NCI-H1930 (cell line): ENCODE measurements at places on chromosomes 2 and 18.

- no peak for DNase-seq
Measured at GRCh38 chr18:40841467-40841866, 1113.6 kb upstream of the PIK3C3 start.

- DNase-seq: no peak
Measured at GRCh38 chr2:141399270-141399669, 731.5 kb downstream of the LRP1B start.

DNA sequence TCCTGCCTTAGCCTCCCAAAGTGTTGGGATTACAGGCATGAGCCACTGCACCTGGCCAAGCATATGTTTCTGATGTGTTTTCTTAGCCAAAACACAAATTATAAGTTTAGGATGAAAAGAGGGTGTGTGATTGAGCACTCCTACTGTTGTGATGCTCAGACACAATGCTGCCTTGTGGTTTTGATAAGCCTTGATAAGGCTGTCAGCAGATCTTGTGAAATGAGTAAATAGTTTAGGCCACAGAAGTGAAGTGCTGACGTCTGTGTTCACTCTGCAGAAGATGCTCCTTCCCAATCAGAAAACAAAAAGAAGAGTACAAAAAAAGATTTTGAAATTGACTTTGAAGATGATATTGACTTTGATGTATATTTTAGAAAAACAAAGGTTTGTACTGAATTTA is 24.3 kb downstream of the NCAPH start:
- DNase-seq: no peak

DNA sequence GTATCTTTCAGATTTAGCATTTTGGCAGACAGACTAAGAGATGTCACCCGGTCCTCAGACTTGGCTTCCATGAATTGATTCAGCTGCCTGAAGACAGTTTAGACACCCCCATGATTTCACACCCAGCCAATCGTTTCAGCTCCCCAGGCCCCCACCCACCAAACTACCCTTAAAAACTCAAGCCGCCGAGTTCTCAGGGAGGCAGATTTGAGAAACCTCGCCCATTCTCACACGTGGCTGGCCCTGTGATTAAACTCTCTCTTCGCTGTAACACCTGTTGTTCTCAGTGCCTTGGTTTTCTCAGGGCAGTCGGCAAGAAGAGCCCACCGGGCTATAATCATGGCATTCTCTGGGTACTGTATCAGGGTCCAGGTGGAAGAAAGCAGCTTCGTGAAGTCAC is 35.2 kb downstream of the UXS1 start:
- no peak for DNase-seq

- no peak for DNase-seq
Measured at GRCh38 chr2:75375646-75376582, 176.6 kb upstream of the TACR1 start.

DNA sequence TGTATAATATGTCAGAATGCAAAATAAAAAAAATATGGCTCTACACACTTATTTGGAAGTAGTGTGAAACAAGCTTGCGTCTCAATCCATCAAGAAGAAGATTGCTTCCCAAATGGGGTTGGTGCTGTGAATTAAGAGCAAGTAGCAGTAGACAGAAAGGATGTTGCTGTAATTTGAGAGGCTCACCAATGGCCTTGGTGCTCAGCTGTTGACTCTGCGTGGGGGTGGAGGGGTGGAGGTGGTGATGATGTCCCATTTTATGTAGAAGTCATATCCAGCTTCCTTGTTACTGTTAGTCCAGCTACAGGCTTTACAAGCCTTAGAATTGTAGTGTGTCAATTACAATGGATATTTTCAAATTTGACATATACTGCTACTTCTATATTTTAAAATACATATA is 223.4 kb upstream of the RND3 start:
- DNase-seq: peak; percentile 58

GRCh38 chr2:9010866-9011265 is 7.4 kb upstream of the MBOAT2 start:
- DNase-seq: no peak

- DNase-seq: no peak
Measured at GRCh38 chr2:203706403-203706802, at the start of gene CD28. Gene CD28 (plus strand): TSS chr2:203706639. CDS start chr2:203706697, 58 bp downstream.
